Kidney capillary endothelial cell (primary cell): ENCODE measurements at places on chromosomes 2 and 18.
A peak's percentile ranks its signal among the peaks of the same experiment; 100 is the strongest.

- DNase-seq, result no peak
Measured at GRCh38 chr2:209534228-209534627, 110.4 kb downstream of the MAP2 start.

DNA sequence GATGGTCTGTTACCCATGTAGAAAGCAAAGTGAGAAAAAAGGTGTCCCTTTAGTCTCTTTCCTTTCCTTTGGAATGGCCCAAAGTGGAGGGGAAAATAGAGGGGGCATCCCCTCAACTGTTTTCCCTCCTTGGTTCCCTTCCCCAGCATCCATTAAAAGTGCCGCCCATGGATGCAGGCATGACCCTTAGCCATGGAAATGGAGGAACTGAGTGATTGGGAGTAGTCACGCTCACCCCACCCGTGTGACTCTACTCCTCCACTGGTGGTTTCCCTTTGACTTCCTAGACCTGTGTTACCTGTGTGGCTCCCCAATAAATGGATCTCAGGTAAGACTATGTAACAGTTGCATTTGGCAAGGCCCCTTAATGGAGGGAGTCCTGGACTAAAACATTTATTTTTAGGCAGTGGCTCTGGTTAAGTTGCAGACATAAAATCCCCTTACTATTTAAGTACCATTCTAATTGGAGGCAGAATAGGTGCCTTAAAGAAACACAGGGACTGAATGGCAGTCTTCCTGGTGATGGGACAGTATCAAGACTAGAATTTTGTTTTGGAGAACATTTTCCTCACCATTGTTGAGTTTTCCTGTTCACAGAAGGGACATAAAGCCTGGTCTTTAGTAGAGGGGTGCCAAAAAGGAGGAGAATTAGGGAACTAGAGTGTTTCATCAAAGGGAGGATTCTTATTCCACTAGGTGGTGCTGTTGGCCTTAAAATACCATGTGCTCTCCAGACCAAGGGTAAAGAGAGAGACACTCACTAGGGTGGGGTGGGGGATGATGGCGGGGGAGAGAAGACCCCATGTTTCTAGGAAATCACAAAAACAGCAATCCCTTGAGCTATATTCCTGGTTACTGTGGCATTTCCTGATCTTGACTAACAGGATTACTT is 25.7 kb upstream of the PLA2R1 start:
- DNase-seq, result peak; percentile 16

GRCh38 chr2:150595803-150596470 is 108.5 kb upstream of the RND3 start:
- no peak for DNase-seq

- no peak for DNase-seq
Measured at GRCh38 chr2:180413336-180413735, 406.2 kb upstream of the CWC22 start.

- DNase-seq, result no peak
Measured at GRCh38 chr2:190053426-190053825, 9.1 kb downstream of the MSTN start.

- no peak for DNase-seq
Measured at GRCh38 chr2:16777123-16777870, 111.7 kb upstream of the CYRIA start.

DNA sequence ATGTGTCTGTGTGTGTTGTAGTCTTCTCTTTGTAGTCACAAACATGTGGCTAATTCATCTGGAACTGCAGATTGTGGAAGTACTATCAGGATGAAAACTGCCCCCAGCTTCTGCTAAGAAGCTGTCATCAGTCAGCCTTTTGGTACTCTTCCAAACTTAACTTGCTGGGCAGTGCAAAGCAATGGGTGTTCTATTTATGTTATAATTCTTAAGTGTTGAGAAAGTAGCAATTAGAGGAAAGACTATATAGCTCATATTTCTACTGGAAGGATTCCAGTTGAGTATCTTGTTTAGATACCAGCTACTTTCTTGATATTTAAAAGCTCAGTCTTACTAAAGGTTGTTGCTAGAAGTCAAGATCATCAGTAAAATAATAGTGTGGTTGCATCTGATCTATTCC is 52.1 kb downstream of the SLC38A11 start:
- DNase-seq, result no peak

- no peak for DNase-seq
Measured at GRCh38 chr18:6368017-6368416, 46.7 kb downstream of the L3MBTL4 start.
